ENCODE measurements at places on chromosomes 11 and 22.

DNA sequence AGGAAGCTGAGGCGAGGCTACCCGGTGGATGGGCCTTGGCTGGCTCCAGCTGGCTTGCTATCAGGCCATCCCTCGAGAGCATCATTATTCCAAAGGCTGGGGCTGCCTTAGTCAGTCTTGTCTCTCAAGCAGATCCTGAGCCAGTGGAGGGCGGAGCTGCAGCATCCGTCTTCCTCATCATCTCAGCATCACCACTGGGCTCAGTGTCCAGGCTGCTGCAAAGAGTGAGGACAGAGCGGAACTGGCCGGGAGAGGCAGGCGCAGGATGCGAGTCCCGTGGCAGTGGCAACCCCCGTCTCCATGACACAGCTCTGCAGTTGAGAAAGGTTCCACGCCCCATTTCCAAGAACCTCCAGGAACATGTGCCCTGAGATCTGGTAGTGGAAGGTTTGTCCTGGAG, 4.4 kb downstream of the TP53I11 start:
- DNase-seq, result no peak

- DNase-seq, result no peak
Observed at GRCh38 chr22:35656284-35656752, 8.1 kb downstream of the APOL6 start.

GRCh38 chr11:126426820-126427749, 71.6 kb downstream of the ST3GAL4 start:
- no peak for DNase-seq

DNA sequence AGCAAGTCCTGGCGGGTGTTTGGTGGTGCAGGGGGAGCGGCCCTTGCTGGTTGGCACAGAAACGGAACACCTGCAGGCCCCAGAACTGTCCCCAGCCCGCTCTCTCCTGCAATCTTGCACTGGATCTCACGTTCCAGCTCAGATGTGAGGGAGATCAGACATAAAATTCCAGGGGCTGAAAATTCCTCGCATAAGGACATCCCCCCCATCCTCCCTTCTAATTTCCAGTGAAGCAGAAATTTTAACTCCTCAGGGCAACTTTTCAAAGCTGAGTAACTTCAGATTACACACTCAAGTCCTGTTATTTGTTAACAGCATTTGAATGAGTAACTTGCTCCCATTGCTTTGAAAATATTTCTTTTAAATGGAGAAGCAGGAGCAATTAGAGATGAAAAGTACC, 40.3 kb upstream of the RASSF10 start:
- no peak for DNase-seq

GRCh38 chr22:43014316-43014868, 557 bp downstream of the PACSIN2 start:
- DNase-seq, result no peak

DNA sequence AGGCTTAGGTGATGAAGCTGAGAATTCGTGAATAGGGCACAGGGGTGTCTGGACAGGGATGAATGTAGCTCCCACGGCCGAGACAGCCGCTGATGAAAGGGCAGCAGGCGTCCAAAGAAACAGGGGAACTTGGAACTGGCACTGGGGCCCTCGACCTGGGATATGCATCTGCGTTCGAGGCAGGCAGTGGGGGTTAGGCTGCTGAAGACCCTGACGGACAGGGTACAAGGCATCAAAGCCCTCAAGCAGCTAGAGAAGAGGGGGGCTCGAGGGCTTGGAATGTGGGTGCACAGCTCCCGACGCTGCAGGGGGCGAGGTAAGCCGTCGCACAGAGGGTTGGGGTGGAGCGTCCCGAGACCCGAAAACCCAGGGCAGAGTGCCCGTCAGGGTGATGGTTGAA, 6.9 kb upstream of the SYT8 start:
- DNase-seq, result no peak

- DNase-seq, result peak; percentile 25
Observed at GRCh38 chr11:84714316-84714780, 912.8 kb downstream of the DLG2 start.

DNA sequence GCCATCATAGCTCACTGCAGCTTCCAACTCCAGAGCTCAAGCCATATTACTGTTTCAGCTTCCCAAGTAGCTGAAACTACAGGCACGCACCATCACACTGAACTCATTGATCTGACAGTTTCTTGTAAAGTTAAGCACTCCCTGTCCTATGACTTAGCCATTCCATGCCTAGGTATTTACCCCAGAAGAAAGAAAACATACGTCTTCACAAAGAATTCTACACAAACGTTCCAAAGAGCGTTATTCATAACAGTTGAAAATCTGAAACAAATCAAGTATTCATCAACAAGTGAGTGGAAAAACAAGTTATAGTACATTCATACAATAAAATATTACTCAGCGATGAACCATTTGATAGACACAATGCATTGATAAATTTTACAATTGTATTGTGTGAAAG, 7.8 kb upstream of the NLRP10 start:
- DNase-seq, result no peak

DNA sequence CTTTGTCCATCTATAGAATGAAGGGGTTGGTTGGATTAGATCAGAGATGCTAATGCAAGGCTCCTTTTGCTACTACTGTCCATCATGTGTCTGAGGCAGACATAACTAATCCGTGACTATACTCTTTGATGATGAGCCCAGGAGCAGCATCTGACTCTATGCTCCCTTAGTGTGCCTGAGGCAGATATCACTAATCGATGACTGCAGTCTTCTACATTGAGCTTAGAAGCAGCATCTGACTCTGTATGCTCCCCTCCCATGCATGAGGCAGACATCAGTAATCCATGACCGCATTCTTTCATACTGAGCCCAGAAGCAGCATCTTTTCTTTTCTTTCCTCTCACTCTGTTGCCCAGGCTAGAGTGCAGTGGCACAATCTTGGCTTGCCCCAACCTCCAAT, 4.2 kb downstream of the TCN2 start:
- no peak for DNase-seq

DNA sequence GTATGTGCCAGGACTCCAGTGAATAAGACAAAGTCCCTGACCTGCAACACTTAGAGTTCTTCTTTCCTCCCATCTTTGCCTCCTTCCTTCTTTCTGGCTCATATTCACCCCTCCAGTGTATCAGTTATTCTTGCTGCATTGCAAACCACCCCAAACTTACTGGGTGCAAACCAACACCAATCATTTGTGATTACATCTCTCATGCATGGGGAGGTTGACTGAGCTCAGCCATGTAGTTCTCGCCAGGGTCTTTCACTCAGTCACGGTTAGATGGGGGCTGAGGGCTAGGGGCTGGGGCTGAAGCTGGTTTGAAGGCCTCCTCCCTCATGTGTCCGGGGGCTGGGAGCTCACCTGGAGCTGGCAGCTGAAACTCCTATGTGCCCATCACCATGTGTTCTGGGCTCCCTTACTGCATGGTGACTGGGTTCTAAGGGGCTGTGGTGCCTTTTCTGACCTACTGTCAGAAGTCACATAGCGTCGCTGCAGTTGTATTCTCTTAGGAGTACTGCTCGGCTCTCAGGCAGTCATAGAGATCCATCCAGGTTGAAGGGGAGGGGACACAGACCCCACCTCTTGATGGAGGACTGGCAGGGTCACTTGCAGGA, 35.0 kb upstream of the CACNG2 start:
- no peak for DNase-seq

GRCh38 chr11:122165607-122166371, 49.8 kb upstream of the BLID start:
- no peak for DNase-seq

DNA sequence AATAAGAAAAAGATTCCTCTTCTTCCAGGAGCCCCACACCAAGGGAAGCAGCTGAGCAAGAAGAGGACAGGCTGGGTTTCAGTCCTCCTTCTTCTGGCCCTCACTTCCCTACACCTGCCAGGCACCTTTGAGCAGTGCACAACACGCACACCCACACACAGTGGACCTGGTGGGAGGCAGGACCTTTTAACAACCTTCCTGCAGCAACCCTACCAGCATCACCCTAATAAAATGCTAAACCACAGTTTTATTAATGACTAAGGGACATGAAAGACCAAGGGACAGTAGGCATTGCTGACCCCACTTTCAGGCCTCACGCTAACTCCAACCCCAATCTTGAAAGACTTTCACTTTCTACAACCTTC, 12.2 kb downstream of the ARAP1 start:
- DNase-seq, result no peak

GRCh38 chr11:59141673-59142460, 789 bp upstream of the FAM111A start:
- DNase-seq, result no peak

GRCh38 chr11:112440518-112440917, 179.9 kb upstream of the PLET1 start:
- no peak for DNase-seq

DNA sequence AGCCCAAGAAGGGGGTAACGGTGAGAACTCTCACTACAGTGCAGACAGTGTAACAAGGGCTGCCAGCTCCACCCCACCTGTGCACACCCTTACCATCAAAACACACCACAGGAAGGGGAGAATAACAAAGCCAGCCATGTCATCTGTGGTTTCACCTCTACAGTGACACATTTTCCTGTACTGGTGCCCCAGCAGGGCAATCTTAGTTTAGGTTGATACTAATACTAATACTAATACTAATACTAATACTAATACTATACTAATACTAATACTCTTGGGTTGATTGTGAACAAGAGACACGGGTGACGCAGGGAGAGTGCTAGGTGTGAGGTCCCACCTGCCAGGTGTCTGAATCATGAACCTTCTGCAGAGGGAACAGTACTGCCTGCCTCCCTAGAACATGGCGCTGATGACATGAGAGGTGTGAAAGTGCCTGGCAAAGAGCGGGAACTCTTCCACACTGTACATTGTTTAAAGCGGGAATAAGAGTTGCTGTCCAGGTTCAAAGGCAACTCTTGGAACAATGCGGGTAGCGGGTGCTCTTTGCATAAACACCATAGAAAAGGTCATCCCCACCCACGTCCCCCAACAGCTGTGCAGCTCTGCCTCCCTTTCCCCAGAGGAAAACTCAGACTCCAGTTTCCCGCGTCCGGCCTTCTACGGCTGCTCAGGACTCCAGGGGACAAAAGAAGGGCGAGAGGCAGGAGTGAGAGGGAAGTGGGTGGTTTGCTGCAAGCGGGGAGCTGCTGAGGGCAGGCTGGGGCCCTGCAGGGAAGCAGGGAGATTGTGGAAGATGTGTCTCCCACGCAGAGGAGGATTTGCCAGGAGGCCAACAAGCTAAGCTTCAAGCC, 25.0 kb upstream of the TMPRSS4 start:
- no peak for DNase-seq

Data from SW 1271 (cell line).